ENCODE measurements at places on chromosomes 1 and 21. TPM values are rescaled to one million over a fixed set of nuclear protein-coding genes. Genes with fewer than 3 reads are reported as not detected.

Gene LCE2A
- not detected for total RNA-seq

GRCh38 chr1:237863234-237863633 lies 27.5 kb downstream of the ZP4 start:
- ATAC-seq, result no peak

DNA sequence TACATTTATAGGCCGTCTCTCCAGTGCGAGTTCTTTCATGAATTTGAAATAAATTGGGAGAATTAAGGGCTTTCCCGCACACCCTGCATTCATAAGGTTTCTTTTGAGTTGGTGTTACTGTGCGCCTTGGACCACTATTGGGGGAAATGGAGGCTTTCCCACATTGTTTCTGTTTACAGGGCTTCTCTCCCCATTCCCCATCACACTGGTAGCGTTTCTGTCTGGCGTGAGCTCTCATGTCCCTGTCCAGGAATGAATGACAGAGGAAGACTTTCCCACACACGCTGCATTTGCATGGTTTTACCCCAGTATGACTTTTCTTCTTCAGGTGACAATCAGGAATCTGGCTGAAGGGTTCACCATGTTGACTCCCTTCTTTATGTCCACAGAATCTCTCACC lies 65.0 kb downstream of the UCHL5 start:
- ATAC-seq, result no peak

- no peak for ATAC-seq
Observed at GRCh38 chr1:155016231-155016831, 13.7 kb downstream of the ZBTB7B start.

GRCh38 chr1:77925956-77926355 lies 37.5 kb downstream of the NEXN start:
- no peak for ATAC-seq

- ATAC-seq, result no peak
Observed at GRCh38 chr1:46199233-46199749, 1.1 kb upstream of the POMGNT1 start.

Measured in gastroesophageal sphincter (tissue), 4 donors.